ENCODE measurements at places on chromosomes 6 and 20.

DNA sequence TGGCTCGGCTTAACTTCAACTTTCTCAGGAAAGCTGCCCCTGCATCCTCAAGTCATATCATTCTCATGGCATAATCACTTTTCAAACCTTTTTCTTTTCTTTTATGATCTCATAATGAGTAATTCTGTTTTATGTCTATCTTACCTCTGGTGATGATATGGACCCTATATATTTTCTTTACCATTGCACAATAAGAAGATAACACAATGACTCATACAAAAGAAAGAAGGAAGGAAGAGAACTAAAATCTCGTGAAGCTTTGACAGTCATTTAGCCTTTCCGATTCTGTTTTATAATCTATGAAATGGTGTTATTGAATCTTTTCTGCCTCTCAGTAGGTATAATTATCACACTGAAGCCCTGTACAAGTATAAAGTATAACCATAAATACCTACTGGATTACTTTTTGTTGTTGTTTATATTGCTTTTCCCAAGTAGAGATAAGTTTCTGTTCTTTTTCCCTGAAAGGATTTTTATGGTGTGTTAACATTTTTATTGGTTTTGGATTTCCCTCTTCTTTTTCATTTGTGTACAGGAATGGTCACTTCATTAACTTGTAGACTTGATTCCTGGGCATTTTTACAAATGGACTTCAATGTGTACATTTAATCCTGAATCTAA lies 300.9 kb downstream of the LAMA2 start:
- no peak for DNase-seq

- DNase-seq: no peak
Measured at GRCh38 chr20:32115211-32115767, 5.8 kb downstream of the TM9SF4 start.

DNA sequence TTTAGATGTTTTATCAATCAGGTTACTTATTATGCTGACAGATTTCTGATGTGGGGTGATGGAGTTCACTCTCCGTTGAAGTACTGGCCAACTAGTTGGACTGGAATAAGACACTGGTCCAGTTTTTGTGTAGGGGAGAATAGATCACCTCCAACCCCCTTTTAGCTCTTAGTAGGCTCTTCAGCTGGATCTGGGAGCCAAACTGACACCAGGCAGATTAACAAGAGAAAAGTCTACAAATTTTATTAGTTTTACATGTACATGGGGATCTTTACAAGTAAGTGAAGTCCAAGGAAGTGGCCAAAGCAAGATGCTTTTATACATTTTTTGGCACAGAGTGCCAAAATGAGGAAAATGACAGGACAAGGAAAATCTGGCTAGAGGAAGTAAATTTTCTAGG lies 107.1 kb downstream of the UBE3D start:
- DNase-seq: no peak

GRCh38 chr6:75551367-75551952 lies 50.2 kb upstream of the SENP6 start:
- DNase-seq: no peak

DNA sequence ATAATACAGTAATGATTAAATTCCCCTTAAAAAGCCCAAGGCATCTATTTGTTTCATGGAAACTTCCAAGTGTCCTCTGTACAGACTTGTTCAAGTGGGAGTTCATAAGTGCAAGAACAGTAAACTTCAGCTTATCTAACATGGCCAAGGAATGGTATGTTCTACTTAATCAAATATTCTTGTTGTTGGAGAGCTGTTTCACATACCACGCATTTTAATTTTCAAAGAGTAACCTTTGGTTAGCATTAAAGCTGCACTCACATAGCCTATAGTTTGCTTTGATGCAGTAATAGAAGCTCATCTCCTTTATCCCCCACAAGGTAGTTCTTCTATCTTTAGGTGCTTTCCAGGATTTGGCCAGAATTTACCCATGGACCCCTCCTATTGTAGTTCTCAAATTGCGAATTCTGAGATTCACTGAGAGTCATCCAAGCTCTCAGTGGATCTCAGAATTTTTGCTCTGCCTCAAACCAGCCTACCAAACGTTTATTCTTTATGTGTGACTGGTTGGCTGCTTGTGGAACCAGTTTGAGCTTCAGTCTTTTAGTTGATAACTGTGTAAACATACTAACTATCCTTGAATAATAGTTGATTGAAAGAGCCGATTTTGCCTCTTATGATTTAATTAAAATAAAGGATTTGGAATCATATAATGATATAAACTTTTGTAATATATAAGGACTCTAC lies 668.0 kb upstream of the FLRT3 start:
- no peak for DNase-seq

- no peak for DNase-seq
Measured at GRCh38 chr6:44867571-44868334, 460.4 kb upstream of the RUNX2 start.

- no peak for DNase-seq
Measured at GRCh38 chr20:46036370-46036769, 7.4 kb downstream of the SLC12A5 start.

GRCh38 chr6:102986086-102986485 lies 1592.6 kb downstream of the GRIK2 start:
- no peak for DNase-seq

GRCh38 chr20:38156888-38157634 lies 8.0 kb downstream of the TGM2 start:
- no peak for DNase-seq

DNA sequence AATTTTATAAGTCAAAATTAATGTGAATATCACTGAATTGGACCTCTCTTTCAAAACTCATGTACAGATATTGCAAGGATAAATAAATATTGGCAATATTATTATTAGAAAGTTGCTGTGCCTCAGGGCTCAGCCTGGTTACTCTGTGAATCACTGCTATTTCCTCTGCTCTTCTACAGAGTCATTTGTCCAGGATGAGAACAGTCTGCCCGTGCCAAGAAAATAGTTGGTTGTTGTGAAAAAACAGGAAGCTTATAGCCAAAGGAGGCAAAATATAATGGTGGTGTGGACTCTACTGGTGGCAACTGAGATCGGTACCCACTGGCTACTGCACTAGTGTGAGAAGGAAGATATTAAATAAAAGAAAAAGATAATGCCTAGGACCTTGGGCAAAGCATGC lies 93.6 kb downstream of the RIMS1 start:
- no peak for DNase-seq

DNA sequence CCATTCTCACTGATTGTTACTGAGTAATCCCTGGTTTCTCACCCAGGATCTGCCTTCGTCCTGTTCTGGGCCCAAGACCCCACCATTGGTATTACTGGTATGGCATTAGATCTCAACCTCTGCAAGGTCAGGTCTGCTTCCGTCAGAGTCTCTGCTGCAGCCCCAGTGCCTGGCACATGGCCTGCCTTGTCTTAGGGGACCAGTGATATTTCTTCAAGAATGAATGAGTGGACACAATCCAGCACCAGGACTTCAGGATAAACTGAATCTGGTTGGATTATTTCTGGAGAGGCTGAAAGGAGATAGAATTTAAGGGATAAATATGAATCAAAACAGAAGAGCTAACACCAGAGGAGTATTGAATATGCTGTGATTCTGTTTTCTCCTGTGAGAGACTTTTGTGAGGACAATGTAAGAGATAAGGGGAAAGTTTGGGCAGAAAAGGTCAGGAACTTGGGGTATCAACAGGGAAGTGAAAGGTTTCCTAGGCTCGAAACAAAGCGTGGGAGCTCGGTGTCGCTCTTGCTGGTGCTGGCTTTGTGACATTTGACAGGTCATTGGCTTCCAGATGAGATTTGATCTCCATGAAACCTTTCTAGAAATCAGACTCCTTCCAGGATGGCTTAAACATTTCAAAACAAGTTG lies 53.9 kb downstream of the OSTM1 start:
- DNase-seq: no peak

DNA sequence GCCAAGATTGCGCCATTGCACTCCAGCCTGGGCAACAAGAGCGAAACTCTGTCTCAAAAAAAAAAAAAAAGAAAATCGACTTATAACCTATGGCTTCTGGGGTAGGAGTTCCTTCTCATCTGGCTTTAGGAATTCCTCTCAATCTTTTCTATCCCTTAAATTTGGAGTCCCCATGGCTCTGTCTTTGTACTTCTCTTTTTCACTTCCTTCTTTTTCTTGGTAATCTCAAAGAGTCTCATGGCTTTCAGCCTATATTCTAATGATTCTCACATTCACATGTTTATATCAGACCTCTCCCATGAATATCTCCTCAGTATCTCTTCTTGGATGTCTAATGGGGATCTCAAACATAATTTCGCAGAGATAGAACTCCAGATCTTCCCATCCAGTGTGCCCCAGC lies 42.8 kb upstream of the RALGAPA2 start:
- no peak for DNase-seq

DNA sequence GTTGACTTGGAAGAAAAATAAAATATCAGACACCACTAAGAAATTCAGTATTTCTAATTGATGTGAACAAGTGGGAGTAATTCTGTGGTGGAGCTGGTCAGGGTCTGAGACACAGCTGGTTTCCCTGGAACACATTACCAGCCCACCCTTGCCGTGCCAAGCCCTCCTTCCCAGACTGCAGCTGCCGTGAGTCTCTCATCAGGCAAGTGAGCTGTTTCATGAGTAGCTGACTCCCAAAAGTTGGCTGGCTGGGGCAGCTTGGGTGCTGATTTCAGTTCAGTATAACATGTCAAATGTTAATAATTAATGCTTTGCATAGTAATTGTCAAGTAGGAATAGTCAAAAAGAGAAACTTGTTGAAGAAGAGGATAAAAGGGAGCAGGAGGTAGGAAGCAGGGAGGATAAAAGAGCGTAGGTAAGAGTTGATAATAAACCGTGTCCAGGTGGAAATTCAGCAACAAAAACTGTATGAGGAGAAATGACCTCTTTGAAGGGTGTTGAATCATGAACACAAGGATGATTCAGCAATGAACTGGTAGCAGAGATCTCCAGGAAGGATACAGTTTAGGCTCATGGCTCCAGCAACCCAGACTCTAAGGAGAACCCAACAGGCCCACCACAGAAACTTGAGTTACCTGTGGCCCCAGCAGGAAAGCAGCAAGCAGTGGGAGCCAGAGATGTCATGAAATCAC lies 110.9 kb upstream of the SSTR4 start:
- DNase-seq: no peak

DNA sequence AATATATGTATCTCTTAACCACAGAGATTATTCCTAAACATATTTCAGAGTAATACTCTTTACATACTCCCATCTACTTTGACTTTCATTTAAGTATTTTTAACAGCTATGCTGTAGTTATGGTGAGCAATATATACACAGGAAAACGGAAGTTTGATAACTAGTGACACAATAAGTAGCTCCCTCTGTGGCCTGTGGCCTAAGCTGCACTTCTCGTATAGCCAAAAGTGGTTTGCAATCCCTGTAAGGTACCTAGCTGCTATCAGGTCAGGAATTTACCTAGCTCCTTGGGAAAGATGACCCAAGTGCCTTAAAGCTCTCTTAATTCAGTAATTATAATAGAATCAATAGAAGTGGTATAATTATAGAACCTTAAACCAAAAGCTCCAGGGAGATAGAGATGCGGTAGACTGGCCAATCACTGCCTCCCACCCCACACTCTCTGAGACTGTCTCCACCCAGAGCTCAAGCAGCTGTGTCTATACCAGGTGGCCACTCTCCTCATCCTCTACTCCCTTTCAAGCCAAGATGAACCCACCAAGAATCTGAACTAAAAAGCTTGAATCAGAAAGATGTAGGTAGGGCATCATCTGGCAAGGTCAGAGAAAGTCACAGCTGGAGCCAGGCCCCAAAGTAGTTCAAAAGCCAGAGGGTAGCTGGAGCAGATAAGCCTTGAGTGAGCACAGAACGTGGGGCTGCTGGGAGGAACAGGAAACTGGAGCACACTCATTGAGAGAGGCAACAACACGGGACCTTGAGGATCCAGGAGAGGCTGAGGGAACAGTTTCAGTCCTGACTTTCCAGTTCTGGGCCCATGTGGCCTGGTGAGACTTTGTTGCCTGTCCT lies 84.9 kb upstream of the ASF1A start:
- DNase-seq: no peak

GRCh38 chr6:36239774-36240173 lies 30.1 kb upstream of the PNPLA1 start:
- DNase-seq: no peak

- no peak for DNase-seq
Measured at GRCh38 chr6:96420294-96420693, 101.3 kb upstream of the UFL1 start.

GRCh38 chr6:117908246-117909068 lies 1.4 kb downstream of the SLC35F1 start:
- DNase-seq: no peak

DNA sequence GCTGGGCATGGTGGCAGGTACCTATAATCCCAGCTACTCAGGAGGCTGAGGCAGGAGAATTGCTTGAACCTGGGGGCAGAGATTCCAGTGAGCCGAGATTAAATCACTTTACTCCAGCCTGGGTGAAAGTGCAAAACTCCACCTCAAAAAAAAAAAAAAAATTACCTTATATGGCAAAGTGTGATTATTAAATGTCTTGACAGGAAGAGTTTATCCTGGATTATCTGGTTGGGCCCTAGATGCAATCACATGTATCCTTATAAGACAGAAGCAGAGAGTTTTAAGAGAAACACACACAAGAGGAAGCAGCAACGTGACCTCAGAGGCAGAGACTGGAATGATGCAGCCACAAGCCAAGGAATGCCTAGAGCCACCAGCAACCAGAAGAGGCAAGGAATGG lies 11.0 kb downstream of the ADA start:
- no peak for DNase-seq

GRCh38 chr6:138596591-138596990 lies 97.3 kb upstream of the NHSL1 start:
- DNase-seq: no peak

Measured in KG1 (cell line).